ENCODE measurements at places on chromosomes 3 and 15.

DNA sequence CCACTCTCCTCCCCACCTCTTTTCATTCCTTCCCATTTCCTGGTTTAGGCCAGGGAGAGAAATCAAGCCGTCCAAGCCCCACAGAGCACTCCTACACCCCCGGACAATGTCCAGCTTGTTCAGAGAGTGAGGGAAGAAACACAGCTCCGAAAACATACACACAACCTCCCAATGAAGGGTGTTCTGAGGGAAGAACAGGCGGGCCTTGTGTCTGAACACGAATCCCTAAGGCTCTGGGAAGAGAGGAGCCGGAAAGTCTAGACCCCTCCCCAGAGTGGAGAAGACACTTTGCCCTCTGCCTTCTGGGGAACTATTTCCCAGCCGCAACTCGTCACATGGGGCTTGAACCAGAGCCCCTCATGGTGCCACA lies 30.5 kb downstream of the ACAN start:
- DNase-seq: no peak

GRCh38 chr3:16522834-16523233 lies 9.3 kb upstream of the RFTN1 start:
- DNase-seq: no peak

DNA sequence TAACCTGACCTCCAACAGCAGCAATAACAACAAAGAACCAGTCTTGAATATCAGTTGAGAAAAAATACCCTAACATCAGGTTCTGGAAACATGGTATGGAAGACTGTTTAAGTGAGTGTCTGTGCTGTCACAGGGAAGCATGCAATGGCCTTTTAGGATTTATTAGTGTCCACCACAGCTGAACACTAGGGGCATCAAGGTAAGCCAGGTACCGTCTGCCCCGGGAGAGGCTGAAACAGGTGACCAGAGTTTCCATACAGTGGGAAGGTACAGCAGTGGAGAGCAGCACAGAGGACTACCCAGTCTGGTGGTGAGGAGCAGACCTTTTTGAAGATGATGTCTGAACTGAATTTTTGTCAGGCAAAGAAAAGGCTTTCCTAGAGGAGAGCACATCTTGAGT lies 18.4 kb downstream of the ZDHHC23 start:
- DNase-seq: no peak

GRCh38 chr15:56471440-56472069 lies 6.6 kb upstream of the MNS1 start:
- no peak for DNase-seq

DNA sequence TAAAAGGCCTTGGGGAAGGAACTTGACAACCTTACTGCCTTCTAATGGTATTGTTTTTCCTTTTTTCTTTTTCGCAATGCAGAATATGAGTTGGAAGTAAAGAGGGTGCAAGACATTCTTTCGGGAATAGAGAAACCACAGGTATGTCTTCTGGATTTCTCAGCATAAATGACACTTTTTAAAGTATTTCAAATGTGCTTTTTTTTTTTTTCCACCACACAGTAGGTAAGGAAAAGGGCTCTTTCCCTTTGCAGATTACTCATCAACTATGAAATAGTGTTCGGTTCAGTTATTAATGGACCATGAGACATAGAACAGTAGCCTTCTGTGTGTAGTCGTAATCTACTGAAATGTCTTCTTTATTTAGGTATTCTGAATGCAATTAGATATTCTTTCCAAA lies 162.4 kb downstream of the GHSR start:
- no peak for DNase-seq

DNA sequence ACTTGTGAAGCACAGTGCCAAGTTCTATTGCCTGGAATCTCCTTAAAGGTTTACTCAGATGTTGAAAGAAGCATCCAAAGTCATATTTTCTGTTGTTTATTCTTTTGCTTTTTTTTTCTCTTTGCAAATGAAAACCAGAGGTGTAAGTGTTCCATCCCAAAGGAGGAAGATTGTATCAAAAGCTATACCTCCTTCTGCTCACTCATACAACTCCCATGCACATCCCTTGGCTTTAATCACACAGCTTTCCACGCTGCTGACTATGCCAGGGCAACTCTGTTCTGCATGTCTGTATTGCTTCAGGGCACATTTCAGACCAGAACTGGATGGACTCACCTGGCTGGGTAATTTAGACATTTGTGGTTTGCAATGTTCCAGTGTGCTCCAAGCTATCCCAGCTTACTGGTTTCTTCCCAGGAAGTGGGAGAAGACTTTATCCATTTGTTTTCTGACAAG lies 399.6 kb upstream of the TBL1XR1 start:
- no peak for DNase-seq

DNA sequence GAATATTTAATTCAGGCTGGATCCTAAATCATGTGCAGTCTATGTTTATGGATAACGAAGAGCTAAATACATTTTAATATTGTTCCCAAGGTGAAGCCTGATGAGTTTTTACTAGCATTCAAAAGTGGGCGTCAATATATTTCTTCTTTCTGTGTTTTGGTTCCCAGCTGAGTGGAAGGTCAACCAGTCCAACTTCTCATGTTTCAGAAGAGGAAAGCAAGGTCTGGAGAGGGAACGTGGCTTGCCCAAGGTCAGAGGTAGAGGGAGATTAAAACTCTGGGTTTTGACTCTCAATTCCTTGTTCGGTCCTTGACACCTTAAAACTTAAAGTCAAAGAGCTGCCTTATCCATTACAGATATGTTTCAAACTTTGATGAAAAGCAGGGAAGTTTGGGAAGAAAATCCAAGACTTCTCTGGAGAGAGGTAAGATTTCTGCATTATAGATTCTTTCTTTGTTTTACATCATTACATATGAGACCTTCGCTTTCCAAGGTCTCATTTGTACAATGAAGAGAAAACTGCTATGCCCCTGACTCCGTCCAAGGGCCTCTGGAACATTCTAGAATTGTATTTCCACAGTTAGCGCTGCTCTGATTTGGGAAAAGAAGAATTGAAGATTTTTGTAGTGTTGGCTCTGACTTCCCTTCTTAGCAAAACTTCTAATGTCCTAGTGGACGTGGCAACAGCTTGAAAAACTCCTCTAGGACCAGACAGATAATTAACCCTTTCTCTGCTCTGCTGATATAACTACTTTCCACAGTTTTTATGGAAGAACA lies 57.7 kb upstream of the HES1 start:
- DNase-seq: no peak

DNA sequence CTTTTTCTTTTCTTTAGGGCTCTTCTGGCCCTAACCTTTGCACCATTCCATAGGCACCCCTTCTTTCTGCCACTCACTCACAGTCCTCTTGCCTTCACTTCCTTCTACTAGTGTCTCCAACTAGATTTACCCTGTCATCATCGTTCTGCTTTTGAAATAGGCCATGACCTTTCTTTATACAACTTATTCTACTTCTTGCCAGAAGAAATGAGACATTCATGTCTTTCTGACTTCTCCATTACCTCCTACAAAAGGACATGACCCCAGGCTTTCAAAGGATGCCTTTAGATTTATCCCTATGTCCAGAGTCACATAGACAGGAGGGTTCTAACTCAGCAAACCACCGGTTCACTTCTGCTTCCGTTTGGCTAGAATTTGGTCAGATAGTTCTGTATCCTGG lies 336.4 kb upstream of the LRRFIP2 start:
- DNase-seq: no peak

DNA sequence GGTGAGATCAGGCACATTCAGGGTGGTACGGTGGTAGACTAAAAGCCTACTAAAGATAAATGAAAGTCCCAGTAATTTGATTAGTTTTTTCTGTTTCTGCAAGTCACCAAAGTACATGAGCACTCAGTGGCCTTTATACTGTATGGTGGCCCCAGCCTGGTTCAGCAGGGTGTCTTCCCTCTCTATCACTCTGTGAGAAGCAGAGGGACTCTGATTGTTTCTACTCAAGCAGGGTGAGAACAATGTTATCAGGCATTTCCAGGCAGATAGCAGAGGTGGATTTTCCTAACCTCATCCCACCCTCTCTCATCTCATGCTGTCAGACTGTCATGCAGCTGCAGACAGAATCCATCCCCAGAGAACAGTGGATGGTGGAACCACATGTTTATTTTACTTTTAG lies 71.5 kb upstream of the BFSP2 start:
- DNase-seq: no peak

DNA sequence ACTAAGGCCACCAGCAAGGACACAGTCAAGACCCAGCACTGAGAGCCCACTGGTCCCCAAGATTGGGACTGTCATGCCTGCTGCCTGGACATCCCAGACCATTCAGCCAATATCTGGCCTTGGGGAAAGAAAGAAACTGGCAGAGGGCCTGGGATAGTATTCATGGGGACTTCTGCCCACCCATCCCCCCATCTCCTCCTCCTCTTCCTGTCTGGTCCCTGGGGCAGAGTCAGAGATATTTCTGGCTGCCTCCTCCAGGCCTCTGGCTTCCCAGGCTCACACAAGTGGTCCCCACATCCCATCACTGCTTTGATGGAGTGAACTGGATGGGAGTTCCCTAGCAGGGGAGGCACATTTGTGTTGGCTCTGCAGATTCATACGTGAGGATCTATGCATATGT lies 4.2 kb upstream of the RASL12 start:
- DNase-seq: no peak

DNA sequence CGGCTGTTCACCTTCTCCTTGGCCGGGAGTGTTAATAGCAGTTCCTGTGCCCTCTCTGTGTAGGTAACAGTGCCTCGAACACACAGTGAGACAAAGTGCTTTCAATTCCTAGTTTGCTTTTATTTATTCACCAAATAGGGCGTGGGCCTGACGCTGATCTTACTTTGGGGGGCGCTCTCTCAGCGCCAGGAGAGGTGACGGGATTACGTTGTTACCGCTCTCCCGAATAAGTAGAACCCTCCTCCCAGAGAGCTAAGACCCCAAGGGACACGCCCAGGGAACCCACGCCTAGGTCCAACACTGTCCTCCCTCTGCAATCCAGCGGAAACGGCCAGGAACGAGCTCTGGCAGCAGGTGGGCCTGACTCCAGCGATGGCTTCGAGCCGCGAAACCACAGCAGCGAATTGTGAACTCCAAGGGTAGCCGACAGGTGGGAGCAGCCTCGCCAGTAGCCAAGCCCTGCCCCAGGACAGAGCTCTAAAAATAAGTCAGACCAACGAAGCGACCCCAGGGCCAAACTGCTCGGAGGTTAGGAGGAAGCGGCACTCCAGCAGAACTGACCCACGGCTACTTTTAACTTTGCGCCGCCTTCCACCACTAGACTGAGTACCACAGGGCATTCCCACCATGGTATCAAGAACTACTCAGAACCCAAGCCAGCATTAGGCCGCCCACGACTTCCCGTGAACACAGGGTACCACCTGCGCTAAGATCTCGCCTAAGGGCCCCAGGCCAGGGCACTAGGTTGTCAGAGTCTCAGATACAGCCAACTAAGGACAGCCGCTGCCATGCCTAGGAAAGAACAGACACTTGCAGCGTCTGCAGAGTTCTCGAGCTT lies 1.6 kb upstream of the SIN3A start:
- peak; percentile 54 for DNase-seq

GRCh38 chr3:46361408-46362283 lies 7.7 kb downstream of the CCR2 start:
- no peak for DNase-seq

DNA sequence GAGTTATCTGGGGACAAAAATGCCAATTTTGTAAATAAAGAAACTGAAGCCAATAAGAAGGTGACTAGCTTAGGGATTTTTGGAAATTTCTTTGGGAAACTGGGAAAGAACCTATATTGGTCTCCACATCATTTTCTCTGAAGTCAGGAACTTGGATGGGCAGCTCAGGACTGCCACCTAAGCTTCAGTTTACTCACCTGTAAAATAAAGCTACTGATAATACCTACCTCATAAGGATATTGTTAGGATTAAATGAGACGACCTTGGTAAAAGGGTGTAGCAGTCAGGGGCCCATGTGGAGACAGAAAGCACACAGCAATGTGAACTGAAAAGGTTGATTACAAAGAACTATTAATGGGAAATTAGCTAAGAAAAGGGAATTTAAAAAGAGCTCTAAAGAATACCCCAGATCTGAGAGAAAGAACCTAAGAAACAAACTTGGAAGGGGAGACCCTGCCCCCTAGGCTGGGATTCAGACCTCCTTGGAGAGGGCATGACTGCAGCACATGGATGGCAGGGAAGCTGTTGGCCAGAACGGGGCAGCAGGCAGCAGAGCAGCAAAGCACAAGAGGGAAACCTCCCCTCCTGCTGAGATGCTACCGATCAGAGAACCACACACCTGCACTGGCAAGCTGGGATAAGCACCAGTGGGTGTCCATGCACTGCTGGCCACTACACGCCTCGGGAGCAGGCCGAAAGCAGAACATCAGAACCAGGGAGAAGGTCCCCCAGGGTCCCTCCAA lies 83.7 kb upstream of the THBS1 start:
- DNase-seq: no peak

- DNase-seq: peak; percentile 13
Observed at GRCh38 chr15:22979238-22980188, 655 bp downstream of the CYFIP1 start.

DNA sequence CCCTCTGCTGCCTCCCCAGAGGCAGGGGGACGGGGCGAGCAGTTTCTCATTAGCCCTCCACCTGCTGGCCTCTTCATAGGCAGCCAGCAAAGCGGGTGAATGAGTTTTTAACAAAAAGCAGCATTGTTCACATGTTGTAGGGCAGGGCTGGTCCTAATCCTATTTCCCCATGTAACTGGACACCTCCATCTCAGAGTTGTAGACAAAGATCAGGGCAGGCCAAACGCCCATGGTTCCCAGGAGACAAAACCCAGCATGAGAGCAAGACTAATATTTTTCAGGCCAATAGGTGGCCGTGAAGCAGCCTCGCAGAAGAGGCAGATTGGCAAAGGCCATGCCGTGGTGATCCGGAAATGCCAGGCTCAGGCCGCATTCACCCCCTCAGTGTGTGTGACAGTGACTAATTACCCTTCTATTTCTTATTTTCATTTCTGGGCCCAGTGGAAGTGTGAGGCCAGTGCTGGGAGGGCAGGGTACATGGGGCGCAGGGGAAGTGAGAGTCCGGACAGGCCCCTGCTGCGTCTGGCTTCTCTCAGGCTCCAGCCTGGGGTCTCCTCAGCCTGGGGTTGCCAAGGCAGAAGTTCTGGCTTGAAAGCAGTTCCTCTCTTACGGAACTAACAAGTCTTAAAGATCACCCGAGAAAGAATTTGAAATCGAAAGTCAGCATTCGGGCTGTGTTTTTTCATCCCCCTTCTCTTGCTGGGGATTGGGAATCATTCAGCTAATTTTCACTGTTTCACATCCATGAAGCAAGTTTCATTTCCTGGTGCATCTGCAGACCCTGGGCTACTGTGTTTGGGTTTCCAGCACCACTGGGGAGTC lies 64.8 kb downstream of the BOC start:
- DNase-seq: peak; percentile 85

DNA sequence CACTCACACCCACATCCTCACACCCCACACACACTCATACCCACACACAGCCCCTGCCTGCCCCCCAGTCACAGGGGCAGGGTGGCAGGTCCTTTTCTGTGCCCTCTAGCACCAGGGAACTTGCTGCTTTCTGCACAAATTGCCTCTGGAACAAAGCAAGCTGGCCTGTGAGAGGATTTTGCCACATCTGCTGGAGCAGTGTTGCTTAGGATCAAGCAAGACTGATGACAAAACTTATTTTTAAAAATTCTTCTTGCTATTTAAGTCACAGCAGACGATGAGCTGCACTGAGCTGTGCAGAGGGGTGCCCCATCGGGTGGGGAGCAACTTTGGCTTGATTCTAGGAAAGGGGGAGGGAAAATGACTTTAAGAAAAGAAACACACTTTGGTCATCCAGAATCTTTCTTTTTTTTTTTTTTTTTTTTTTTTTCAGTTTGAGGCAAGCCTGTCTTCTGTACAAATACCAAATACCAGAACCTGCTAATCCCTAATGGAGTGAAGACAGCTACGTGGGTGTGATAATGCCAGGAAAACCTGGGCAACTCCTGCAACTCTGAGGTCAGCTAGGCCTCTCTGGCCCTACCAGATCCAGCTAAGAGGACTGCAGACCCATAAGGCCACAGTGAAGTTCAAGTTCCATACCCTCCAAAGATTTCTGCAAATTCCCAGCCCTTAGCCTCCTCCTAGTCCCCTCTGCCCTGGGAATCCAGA lies 195.3 kb downstream of the ABHD5 start:
- DNase-seq: no peak
